Activated CD8-positive, alpha-beta memory T cell treated with anti-CD3 and anti-CD28 coated beads, Interleukin-2, amount 10 ng/mL, durations not matched to agents 7 days and 5 days (primary cell): ENCODE measurements at places on chromosomes 1 and 21. TPM values are rescaled to one million over a fixed set of nuclear protein-coding genes. Genes with fewer than 3 reads are reported as not detected.

COL6A1 gene
- 0.12 TPM for total RNA-seq

- H3K4me1 ChIP-seq, result peaks cover 47% of the 10 kb centered on the region
- H3K4me3 ChIP-seq, result peak overlapping the region; percentile 91
- H3K27ac ChIP-seq, result peak overlapping the region; percentile 78
- no peaks in the 10 kb centered on the region for H3K27me3 ChIP-seq
- peaks cover 10% of the 10 kb centered on the region for H3K36me3 ChIP-seq
Measured at GRCh38 chr1:27872802-27873551, 633 bp downstream of the THEMIS2 start.

- H3K4me1 ChIP-seq, result peaks cover 6% of the 10 kb centered on the region
- H3K27ac ChIP-seq, result no peak overlapping the region
- DNase-seq, result no peak
- peaks cover 73% of the 10 kb centered on the region for H3K27me3 ChIP-seq
- peak overlapping the region; percentile 28 for H3K4me3 ChIP-seq
Measured at GRCh38 chr1:38577937-38578270, 281.7 kb downstream of the RRAGC start.

DNA sequence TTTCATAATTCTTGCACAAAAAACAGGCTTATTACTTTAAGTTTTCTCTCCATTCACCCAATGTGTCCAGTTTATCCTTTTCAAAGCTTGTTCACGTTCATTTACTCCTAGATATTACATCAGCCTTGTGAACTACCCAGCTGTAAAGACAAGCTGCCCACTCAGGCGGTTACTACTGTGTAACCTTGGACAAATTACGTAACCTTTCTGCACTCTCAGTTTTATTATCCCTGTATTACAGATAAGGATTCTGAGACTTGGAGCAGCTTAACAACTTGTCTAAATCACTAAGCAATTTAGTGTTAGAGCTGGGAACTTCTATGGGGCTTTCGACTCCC lies 20.5 kb upstream of the LPAR3 start:
- no peak overlapping the region for H3K4me3 ChIP-seq
- H3K27ac ChIP-seq, result no peak overlapping the region

GRCh38 chr1:193077991-193078390 lies 18.6 kb downstream of the RO60 start:
- no peaks in the 10 kb centered on the region for H3K27me3 ChIP-seq
- H3K27ac ChIP-seq, result no peak overlapping the region
- no peak for DNase-seq
- peaks cover 62% of the 10 kb centered on the region for H3K36me3 ChIP-seq
- H3K4me3 ChIP-seq, result no peak overlapping the region
- H3K4me1 ChIP-seq, result peaks cover 5% of the 10 kb centered on the region

- no peak overlapping the region for H3K4me3 ChIP-seq
- no peak for DNase-seq
- peaks cover 16% of the 10 kb centered on the region for H3K27me3 ChIP-seq
- H3K36me3 ChIP-seq, result no peaks in the 10 kb centered on the region
- H3K27ac ChIP-seq, result no peak overlapping the region
Measured at GRCh38 chr1:180600343-180600742, 31.5 kb upstream of the XPR1 start.

GRCh38 chr1:162892906-162893611 lies 32.1 kb upstream of the CCDC190 start:
- no peak overlapping the region for H3K4me3 ChIP-seq
- H3K36me3 ChIP-seq, result no peaks in the 10 kb centered on the region
- peaks cover 7% of the 10 kb centered on the region for H3K27me3 ChIP-seq
- H3K4me1 ChIP-seq, result no peaks in the 10 kb centered on the region
- no peak overlapping the region for H3K27ac ChIP-seq

GRCh38 chr1:111582644-111583618 lies 36.7 kb upstream of the RAP1A start:
- DNase-seq, result no peak
- H3K4me1 ChIP-seq, result peaks cover 4% of the 10 kb centered on the region
- H3K27ac ChIP-seq, result no peak overlapping the region
- no peak overlapping the region for H3K4me3 ChIP-seq
- H3K36me3 ChIP-seq, result no peaks in the 10 kb centered on the region

DNA sequence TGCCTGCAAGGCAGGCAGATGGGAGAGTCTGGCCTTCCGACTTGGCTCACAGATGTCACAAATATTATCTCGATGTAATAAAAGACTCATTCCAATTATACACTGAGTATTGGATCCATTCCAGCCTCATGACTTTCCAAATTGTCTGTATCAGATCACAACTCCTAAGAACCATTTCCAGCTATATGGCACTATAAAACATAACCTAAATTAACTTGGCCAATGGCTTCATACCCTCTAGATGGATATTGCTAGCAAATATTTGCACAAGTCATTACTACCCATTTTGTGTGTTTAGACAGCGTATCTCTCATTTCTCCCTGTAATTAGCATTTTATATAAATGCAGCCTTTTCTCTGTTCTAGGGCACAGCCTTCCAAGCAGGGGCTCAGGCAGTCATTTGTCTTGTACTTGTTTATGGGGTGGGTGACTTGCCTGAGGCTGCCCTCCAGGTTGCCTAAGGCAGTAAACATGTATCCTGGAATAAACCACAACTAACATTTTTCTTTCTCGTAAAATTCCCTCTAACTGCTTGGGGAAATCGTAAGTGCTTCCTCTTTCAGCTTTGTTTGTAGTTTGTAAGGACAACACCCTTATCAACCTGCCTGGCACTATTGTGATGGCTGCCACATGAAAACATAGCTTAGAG lies 70.6 kb upstream of the KCNJ6 start:
- H3K27ac ChIP-seq, result no peak overlapping the region
- H3K36me3 ChIP-seq, result no peaks in the 10 kb centered on the region
- H3K27me3 ChIP-seq, result no peaks in the 10 kb centered on the region
- no peak overlapping the region for H3K4me3 ChIP-seq
- H3K4me1 ChIP-seq, result no peaks in the 10 kb centered on the region
- DNase-seq, result no peak
